ENCODE measurements at places on chromosomes 5 and 9.

DNA sequence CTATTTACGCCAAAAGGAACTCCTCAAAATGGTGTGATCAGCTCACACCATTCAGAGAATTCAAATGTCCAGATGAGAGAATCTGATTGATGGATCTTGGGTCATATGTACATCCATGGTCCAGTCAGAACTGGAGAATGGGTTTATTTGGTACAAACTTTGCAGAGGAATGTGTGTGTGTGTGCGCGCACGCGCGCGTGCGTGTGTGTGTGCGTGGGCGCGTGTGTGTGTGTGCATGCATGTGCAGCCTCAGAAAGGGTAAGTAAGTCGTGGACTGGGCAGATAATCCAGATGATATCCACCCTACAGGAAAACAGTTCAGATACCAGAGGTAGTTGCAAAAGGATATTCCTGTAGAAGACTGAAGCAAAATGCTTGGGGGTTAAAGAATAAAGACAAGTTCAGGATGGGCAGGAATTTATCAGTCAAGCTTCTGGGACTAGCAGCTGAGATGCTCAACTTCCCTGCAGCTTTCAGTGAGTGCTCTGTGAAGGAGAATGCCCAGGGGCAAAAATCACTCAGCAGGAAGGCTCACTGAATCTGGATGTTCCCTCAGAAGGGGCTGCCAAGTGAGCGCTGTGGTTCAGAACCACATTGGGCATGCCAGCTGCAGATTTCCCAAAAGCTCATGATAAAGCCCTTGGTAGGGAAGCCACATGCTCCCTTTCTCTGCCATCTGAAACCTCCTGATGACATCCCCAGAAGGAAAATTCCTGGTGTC, 440.5 kb upstream of the SGCD start:
- no peak for DNase-seq

DNA sequence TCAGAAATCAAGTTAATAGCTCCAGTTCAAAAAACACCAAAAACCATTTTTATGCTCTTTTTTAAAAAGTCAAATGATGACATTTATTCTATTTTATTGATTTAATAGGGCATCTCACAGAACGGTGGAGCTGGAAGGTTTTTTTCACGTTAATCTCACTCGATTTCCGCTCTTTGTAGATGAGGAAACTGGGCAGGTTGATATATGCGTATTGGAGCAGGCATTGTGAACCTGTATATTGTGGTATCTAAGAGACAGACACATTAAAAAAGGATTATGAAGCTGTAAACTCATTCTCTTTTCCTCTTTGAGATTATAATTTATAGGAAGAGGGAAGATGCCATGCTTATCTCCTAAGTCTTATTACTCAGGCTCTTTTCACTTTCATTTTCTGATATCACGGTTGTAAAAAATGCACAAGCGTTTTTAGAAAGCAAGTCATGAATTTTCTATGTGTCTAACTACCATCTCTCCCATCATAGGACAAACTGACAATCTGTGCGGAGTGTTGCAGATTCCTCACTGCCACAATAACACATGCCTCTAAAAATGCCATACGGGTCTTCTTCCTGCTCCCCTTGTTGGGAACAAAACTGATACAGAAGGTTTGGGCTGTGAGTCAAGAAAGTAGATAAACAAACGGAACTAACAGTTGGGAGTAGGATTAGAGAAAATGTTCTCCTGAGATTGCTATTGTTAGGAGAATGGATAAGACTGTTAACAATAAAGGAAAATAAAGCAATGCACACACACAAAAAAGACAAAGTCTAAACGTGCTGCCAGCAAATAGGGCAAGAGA, 1997.7 kb downstream of the MAT2B start:
- no peak for DNase-seq

GRCh38 chr9:125999504-125999881, 252.3 kb downstream of the PBX3 start:
- DNase-seq: no peak

DNA sequence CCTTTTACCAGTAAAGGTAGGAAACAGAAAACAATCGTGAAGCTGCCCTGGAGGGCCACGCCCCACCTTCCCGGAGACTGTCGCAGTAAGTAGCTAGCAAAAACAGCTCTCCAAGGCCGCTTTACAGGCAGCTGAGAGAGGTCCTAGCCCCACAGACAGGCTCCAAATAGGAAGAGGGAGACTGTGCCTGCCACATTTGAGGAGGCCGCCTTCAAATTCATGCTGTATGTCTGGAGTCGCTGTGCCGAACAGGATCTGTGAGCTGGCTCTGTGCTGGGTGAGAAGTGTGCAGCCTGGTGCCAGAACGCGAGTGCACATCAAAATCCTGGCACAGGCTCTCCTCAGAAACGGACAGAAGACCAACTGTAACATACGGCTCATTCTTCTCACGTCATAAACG, 582.2 kb downstream of the CETN3 start:
- no peak for DNase-seq

- peak; percentile 80 for DNase-seq
Observed at GRCh38 chr9:114718801-114719221, 36.8 kb upstream of the TEX48 start.

DNA sequence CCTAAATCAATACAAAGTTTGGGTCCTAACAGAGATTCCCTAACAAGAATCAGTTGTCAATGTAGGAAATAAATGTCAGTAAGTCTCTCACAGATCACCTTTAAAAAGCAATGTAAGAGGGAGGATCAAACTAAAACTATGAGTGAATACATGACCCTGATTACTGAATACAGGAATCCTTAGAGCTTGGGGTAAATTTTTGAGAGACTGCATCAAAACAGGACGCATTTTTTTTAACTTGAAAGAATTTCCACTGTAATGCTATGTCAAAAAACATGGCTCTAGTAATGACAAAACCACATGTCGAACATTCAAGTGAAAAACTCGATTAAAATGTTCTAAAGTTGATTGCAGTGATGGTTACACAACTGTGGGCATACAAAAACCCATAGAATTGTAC, 21.9 kb downstream of the ZDHHC21 start:
- DNase-seq: no peak

GRCh38 chr5:131514316-131515283, 120.4 kb downstream of the RAPGEF6 start:
- DNase-seq: no peak

- no peak for DNase-seq
Observed at GRCh38 chr9:93051680-93052089, 6.8 kb upstream of the SUSD3 start.

- DNase-seq: no peak
Observed at GRCh38 chr5:81290146-81290545, 11.2 kb upstream of the ZCCHC9 start.

GRCh38 chr5:68458416-68459021, 243.0 kb downstream of the PIK3R1 start:
- DNase-seq: no peak

DNA sequence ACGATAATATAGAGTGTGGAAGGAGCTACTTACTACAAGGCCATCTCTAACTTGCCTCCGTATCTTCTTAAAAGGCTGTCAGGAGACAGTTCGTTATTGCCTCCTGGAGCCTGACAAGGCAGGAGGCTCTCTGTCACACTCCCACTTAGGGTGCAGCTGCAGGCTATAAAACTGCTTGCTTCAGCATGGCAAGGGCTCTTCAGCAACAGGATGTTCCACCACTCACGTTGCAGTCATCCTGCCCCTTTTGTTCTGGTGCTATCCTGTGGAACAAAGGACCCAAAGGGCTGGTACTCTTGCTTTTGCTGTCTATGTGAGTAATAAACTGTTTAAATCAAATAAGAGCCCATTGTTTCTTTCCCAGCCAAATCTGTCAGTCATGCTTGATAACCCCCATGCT, 508.9 kb downstream of the NTRK2 start:
- DNase-seq: no peak

DNA sequence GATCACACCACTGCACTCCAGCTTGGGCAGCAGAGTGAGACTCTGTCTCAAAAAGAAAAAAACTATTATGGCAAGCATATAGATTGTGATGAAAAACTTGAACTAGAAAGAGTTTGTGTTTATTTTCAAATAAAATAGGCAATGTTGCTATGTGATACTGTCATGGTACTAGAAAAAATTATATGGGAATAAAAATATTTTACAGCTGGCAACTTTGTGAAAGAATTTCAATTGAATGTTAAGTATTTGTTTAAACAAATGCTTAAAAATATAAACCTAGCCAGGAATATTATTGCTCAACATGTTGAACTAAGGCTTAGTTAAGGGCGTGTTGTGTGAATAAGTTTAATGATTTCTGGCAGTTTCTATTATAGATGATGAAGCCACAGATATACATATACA, 31.7 kb downstream of the HSDL2 start:
- DNase-seq: no peak

DNA sequence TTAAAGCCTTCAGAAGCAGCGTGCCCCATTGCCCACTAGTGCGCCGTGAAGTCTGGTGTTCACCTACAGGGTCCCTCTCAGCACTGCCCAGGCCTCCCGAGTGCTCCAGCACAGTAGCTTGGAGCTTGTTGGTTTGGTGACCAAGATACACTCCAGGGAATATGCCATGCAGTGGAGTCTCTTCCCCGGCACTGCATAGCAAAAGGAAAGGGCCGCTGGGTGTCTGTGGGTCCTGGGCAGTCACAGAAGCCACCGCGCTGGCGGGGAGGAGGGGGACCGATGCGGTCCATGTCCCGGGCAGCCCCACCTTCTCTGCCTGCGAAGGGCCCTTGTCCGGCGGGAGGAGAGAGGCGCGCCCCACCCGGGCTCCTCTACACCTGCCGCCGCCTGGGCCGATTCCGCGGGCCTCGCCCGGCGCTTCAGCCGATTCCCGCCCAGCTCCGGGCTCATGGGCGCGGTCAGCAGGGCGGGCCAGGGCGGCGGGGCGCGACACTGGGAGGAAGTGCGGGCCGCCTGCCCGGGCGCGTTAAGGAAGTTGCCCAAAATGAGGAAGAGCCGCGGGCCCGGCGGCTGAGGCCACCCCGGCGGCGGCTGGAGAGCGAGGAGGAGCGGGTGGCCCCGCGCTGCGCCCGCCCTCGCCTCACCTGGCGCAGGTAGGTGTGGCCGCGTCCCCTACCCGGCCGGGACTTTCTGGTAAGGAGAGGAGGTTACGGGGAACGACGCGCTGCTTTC, at the start of gene SYK:
TSS of gene SYK (plus strand) at position 579 of the 732 bp plus-strand sequence. CDS start 42,080 bp downstream, outside the sequence.
- no peak for DNase-seq

- DNase-seq: no peak
Observed at GRCh38 chr5:10233505-10233904, 16.2 kb downstream of the ATPSCKMT start.

GRCh38 chr9:118761016-118761790, 608.0 kb downstream of the BRINP1 start:
- DNase-seq: no peak

GRCh38 chr9:78040726-78041125, 9.1 kb upstream of the GNAQ start:
- no peak for DNase-seq

DNA sequence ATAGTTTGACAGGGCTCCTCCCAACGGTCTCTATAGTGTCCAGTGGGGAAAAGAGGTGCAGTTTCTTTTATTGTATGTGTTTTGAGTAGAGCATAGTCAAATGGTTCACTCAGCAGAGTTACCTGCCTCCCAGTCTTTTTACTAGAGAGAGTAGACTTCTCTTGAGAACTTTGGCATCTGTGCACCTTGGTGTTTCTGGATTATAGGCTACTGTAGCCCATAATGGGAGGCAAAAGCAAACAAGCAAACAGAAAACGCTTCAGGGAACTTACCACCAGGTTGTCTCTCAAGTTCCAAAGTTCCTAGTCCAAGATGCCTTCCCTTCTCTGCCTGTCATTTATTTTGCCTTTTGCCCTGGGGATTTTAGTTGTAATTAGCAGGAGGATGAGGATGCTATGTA, 26.2 kb downstream of the INVS start:
- no peak for DNase-seq

GRCh38 chr9:75061169-75061568, 26.8 kb downstream of the NMRK1 start:
- no peak for DNase-seq

DNA sequence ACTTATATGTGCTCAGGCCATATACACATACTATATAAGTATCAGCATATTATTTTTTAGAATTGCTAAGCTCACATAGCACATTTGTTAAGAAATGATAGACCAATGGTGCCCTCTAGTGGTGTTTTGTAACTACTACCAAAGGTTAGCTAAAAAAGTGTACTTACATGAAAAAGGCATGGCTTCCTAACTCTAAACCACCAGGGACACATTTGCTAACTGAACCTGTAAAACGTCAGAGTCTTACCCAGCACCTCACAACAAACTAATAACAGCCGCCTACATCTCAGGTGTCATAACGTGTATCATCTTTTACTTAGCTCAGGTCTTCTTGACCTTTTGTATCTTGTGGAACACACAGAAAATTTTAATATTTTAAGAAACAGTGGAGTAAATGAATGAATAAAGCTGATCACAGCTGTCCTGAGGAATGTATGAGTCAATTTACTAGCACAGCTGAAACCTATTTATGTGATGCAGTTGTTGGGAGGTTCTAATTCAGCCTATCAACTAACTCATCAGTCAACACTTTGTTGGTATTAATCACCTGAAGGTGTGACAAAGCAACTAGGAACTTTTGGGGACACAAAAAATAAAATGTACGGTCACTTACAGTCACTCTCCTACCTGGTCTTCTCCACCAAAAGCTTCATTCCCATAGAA, 72.9 kb downstream of the BAAT start:
- no peak for DNase-seq

DNA sequence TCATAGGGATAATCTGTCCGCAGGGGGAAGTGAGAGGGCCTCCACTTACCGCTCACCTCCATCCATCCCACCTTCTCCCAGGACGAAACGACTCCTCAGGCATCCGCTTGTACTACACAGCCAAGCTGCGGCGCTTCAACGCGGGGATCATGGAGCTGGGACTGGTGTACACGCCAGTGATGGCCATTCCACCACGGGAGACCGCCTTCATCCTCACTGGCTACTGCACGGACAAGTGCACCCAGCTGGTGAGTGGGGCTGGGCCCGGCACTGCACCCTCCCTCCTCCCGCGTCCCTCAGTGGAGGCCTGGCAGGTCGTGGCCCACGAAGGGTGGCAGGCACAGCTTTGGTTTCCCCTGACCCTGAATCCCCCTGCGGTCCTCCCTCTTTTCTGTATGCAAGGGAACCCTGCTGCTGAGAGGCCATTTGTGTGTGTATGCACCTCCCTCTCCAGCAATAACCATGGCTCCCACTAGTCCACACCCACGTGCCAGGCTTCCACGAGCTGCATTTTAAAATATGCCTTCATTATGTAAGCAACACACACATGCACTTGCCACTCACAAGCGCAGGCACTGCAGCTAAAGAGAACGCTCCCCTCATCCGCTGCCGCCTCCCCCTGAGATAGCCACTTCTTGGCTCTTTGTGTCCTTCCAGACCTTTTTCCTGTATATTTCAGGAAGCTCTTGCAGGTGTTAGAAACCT, 11.8 kb downstream of the DBH start:
- DNase-seq: no peak
